ENCODE measurements at places on chromosomes 11 and 22. TPM values are rescaled to one million over a fixed set of nuclear protein-coding genes. Genes with fewer than 3 reads are reported as not detected.

GRCh38 chr11:28123151-28123581, 15.0 kb downstream of the METTL15 start:
- DNase-seq: no peak

The ALKBH8 gene
- polyA plus RNA-seq: 13.7 TPM

The PDE2A gene
- polyA plus RNA-seq: 16.5 TPM

The OR2AG1 gene
- 0.07 TPM for polyA plus RNA-seq

The PTPRJ gene
- 25.1 TPM for polyA plus RNA-seq

- DNase-seq: no peak
Measured at GRCh38 chr22:44344407-44344806, 31.7 kb upstream of the SHISAL1 start.

DNA sequence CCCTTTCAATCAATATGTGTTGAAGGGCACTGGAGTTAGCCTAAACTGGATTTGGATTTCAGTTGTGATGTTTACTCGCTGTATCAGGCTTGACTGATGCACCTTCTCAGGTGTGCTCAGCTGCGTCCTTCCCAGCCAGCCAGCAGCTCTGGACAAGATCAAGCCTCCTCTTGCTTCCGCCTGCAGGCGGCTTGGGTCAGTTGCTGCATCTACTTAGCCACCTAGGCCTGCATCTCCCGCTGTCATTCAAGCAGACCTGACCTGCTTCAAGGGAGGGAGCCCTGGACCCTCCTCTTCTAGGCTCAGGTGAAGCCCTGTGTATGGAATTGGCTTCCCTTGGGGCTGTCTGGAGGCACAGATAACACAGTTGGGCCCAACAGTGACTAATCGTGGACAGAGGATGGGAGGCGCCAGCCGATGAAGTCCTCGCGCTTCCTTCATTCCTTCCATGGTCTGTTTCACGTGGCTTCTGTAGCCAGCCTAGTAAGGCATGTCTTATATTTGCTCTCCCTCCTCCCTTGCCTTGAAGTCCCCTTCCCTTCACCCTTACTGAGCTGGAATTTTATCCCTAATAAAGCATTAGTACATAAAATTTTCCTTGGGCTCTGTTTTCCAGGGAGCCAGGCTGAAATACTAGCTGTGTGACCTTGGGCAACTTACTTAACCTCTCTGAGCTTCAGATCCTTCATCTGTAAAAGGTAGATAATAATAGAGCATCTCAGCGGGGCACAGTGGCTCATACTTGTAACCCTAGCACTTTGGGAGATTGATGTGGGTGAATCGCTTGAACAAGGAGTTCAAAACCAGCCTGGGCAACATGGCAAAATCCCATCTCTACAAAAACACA, 2.1 kb upstream of the LHFPL7 start:
- DNase-seq: no peak

DNA sequence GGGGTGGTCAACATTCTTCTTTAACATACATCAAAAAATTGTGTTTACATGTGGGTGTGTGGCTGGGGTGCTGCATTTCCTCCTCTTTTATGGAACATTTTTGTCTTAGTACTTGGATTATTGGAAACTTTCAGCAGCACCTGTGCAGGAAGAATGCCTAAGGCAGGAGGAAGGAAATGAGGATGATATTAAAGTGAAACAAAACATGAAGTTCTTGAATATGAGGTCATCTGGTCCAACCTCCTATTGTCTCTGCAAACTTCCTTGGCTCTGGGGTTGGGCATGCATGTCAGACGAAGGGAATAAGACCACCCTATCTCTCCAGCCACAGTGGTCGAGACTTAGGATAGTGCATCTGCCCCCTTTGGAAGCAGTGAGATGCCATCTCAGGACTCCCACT, 20.6 kb upstream of the OR9Q1 start:
- no peak for DNase-seq

DNA sequence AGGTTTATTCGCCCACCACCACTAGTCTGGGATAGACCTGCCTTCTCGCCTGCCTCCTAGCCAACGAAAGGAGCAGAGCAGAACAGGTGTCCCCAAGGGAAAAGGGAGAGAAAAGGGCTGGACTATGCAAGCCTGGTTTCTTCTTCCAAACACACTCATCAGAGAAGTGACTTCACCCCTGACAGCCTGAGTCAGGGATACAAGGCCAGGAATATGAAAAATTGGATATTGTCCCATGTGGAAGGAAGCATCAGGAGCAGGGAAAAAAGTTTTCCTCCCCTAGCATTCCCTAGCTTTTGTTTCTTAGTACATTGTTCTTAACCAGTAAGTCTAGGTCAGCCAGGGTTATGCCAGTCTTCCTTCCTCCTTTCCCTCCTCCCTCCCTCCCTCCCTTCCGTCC, 56.9 kb upstream of the TNRC6B start:
- DNase-seq: no peak

DNA sequence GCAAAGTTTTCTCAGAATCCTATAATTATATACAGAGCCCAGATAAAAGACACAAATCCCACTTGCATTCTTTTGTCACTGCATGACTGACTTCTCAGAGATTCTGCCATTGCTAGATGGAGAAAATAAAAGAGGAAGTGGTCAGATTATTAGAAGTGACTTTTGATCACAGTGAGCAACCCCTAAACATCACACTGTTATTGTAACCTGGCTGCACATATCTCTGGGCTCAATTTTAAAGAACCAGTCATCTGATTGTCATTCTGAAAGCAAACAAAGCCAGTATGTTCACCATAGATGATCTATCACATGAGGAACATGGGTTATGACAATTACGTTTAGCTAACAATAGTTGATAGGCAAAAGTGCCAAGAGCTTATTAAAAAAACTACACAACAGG, 47.8 kb downstream of the COPB1 start:
- no peak for DNase-seq

GRCh38 chr11:360326-361280, 8.7 kb upstream of the B4GALNT4 start:
- no peak for DNase-seq

The CCDC87 gene
- polyA plus RNA-seq: 0.36 TPM

DNA sequence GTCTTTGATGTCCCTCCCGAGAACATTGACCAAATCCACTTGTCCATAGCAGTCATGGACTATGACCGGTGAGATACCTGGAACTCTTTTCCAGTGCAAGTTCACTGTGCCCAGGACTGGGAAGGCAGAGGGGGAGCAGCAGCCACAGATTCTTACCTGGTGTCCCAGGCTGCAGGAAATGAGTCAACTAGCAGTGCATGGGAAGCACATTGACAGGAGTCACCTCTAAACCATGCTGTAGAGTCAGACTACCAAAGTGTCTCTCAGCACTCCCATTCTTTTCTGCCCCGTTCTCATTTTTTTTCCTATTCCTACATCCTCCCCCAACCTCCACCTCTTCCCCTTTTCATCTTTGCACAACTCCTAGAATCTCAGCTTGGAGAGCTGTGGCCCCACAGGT, 67.2 kb upstream of the OLFML1 start:
- DNase-seq: no peak

- no peak for DNase-seq
Measured at GRCh38 chr11:102410382-102410784, 42.2 kb downstream of the TMEM123 start.

DNA sequence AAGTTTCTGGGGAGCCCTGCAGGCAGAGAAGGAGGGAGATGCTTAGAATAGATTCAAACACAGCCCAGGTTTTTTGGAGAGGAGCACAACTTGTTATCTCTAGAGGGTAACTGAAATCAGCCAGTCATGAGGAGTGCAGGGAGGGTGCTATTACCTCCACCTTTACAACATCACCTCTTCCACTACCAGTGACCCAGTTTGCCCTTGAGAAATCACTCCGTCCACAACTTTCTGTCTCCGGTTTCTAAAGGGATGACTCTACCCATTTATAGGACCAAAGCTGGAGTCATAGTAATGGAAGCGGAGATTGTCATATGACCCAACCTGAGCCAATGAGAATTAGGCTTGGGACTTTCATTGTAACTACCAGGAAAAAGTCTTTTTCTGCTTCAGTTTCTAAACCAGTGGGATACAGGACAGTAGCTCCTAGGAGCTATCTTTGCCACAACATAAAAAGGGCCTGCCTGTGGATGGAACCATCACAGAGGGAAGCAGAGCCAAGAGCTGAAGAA, 131.2 kb upstream of the SERPIND1 start:
- no peak for DNase-seq

DNA sequence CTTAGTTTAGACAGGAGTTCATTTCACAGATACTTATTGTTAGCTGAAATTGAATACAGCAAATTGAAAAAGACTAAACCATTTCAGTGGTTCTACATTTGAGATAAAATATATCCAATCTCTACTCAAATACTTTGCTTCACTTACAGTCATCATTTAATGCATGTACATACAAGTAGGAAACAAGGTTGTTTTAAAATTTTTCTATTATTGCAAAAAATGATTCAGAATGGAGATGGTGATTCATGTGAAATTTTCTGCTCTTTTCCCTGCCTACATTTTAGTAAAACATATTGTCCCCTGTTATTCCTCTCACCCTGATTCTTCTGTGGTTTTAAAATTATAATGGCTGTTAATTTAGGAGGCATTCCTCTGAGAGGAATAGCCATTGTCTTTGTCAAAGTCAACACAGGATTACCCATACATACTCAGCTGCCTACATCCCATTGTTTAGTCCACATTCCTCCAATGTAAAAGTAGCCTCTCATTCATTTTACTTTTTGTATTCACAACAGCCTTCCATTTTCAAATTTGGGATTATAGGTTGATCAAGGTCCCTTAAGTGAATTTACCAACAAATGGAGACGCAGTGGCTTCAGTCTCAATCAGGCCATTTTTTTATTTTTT, 60.1 kb downstream of the TRPC6 start:
- DNase-seq: no peak

GRCh38 chr11:124754309-124754708, 2.3 kb upstream of the VSIG2 start:
- no peak for DNase-seq

DNA sequence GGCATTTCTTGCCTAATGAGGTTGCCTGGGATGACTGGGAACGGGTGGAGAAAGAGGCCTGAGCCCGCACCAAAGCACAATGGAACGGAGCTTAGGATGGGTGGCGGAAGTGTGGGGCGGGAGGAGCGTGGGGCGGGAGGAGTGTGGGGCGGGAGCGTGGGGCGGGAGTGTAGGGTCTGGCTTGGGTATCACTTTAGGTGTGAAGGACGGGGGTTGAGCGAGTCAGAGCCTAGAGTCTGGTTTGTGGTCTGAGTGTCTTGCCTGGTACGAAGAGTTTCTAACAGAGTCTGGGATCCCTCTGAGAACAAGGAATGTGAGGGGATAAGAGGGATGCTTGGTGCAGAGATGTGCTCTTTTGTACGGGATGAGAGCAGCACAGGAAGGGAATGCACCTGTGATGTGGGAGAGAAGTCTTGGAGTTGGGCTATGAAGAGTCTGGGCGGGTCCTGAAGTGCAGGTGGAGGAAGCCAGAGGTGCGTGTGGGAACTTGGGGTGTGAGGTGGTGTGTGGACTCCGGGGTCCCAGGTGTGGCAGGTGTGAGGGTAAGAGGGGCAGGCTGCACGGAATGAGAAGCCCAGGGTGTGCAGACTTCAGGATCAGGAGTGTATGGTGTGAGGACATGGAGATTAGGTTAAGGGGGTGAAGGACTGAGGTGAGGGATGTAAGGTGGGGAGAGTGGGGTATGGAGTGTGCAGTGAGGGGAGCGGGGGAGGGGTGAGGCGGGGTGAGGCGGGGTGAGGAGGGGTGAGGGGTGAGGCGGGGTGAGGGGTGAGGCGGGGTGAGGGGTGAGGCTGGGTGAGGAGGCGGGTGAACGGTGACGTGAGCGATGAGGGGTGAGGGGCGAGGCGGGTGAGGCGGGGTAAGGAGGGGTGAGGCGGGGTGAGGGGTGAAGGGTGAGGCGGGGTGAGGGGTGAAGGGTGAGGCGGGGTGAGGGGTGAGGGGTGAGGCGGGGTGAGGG, 1.0 kb downstream of the SYCE3 start:
- DNase-seq: no peak

DNA sequence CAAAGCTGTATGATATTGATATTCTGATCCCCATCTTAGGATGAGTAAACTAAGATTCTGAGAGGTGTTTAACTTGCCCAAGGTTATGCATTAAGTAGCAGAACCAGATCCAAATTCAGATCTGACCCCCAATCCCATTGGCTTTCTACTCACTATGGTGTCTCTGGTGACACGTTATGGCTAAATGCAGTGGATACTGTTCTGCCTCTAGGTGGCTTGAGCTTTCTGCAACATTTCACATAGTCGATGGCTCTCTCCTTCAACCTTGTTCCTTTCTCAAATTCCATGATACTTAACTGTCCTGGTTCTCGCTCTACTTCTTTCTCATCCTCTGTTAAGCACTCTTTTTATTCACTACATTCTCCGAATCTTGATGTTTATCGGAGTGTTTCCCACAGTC, 9.4 kb downstream of the C11orf97 start:
- no peak for DNase-seq

GRCh38 chr11:57134284-57134683, 47.5 kb upstream of the LRRC55 start:
- DNase-seq: no peak

GRCh38 chr11:13277768-13278608, at the start of gene BMAL1:
Gene BMAL1 (plus strand): TSS chr11:13277790. CDS start chr11:13354309, 76,519 bp downstream.
- DNase-seq: no peak

DNA sequence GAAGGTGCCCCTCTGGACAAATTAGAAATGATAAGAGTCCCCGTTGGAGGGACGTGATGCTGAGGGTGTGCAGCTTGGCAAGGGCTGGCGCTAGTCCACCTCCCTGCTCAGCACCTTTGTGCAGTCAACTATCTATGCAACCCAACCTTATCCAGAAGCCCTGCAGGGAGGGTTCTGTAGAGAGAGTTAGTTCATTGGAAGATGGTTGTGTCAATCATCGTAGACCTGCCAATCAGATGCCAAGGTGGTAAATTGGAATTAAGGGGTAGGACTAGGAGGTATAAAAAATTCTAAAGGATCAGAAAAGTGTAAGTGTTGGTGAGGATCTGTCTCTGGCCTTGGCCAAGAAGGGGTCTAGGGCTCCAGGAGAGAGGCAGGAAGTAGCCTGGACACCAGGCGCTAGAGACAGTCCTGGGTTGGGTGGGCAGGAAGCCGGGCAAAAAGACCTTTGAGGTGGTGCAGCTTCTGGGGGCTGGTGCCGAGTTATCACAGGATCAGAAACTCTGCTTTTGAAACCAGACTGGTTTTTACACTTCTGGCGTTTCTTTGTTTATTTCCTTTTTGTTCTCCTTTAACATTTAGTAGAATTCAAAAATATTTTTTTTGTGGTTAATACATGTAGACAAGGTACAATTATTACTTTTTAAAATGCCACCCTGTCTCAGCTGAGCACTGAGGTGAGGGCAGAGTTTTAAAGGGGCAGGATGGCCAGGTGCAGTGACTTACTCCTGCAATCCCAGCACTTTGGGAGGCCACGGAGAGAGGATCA, 1.6 kb downstream of the C1QTNF6 start:
- no peak for DNase-seq

The MEI1 gene
- polyA plus RNA-seq: 2.7 TPM

The PANX2 gene
- 0.65 TPM for polyA plus RNA-seq

DNA sequence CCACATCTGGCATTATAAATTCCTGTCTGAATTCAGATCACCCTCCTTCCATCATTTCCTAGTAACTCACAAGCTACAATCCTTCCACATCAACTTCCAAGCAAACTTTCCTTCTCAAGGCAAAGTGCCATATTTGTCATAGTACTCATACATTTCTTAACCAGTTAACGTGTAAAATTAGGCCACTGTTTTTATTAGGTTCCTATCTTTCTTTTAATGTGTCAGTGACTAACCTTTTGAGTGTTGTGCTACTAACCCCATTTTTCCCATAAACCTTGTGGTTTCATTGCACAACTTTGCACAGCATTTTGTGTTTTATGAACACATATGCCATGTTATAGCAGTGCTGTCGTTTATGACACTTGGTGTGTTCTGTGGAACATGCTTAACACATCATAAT, 90.1 kb downstream of the KIF18A start:
- no peak for DNase-seq

All from right renal cortex interstitium (tissue), 3 donors.